Thyroid gland (tissue), 4 donors: ENCODE measurements at places on chromosomes 4 and X. TPM values are rescaled to one million over a fixed set of nuclear protein-coding genes. Genes with fewer than 3 reads are reported as not detected.
A peak's percentile ranks its signal among the peaks of the same experiment; 100 is the strongest.

- no peaks in the 10 kb centered on the region for H3K36me3 ChIP-seq
- H3K27me3 ChIP-seq = no peaks in the 10 kb centered on the region
- H3K27ac ChIP-seq = no peak overlapping the region
- no peak for DNase-seq
- peaks cover 7% of the 10 kb centered on the region for H3K4me1 ChIP-seq
Measured at GRCh38 chrX:39805022-39805421, 292.7 kb downstream of the BCOR start.

PRPS1 gene
- total RNA-seq = 69.6 TPM

GRCh38 chr4:27198971-27199370 lies 338.3 kb downstream of the STIM2 start:
- no peak overlapping the region for H3K27ac ChIP-seq
- no peak for DNase-seq
- no peaks in the 10 kb centered on the region for H3K4me1 ChIP-seq
- no peaks in the 10 kb centered on the region for H3K27me3 ChIP-seq

DNA sequence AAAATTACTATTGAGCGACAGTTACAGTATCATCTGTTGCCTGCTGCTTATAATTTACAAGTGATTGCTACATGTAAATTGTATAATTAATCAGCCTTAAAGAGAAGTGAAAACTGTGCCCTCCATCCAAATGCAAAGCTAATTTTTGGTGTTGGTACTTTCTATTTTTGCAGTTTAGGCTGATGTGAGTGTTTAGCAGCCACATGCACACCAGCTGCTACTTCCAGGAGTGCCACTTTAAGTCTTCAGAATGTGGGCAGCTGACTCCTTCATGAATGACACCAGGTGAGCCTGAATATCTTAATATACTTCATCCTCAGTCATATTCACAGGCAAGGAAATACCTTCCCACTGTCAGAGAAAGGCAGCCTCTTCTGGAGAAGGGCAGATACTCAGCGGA lies 149.8 kb upstream of the RASGEF1B start:
- H3K36me3 ChIP-seq = no peaks in the 10 kb centered on the region
- no peaks in the 10 kb centered on the region for H3K4me1 ChIP-seq
- no peak for DNase-seq

- no peaks in the 10 kb centered on the region for H3K36me3 ChIP-seq
- H3K4me1 ChIP-seq = no peaks in the 10 kb centered on the region
- H3K4me3 ChIP-seq = no peak overlapping the region
- H3K27me3 ChIP-seq = no peaks in the 10 kb centered on the region
- DNase-seq = no peak
Measured at GRCh38 chr4:17020451-17020850, 122.0 kb upstream of the LDB2 start.

GRCh38 chrX:2485789-2486345 lies 14.9 kb downstream of the DHRSX start:
- no peak overlapping the region for H3K4me3 ChIP-seq
- H3K4me1 ChIP-seq = no peaks in the 10 kb centered on the region
- DNase-seq = no peak

CXorf65 gene
- total RNA-seq = not detected

DNA sequence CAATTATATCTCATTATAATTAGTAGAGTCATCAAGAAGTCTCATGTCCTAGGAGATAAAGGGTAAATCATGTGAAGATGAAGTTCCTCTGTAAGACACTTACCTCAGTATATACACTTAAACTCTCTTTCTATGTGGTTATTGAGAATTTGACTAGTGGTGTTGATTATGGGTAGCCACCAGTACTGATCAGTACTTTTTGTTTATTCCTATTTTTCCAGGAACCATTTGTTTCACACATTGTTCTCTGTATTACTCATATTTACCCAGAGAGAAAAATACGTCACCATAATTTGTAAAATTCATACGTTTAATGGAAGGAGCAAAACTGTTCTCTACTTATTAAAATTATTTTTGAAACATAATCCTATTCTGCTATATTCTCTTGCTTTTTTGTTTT lies 55.8 kb upstream of the PRDM8 start:
- H3K4me1 ChIP-seq = no peaks in the 10 kb centered on the region
- H3K4me3 ChIP-seq = no peak overlapping the region

SLITRK4 gene
- 2.5 TPM for total RNA-seq

- H3K27ac ChIP-seq = no peak overlapping the region
- no peaks in the 10 kb centered on the region for H3K36me3 ChIP-seq
- no peak for DNase-seq
- no peaks in the 10 kb centered on the region for H3K27me3 ChIP-seq
- H3K4me3 ChIP-seq = no peak overlapping the region
Measured at GRCh38 chr4:119652998-119653397, 24.4 kb upstream of the PDE5A start.

DNA sequence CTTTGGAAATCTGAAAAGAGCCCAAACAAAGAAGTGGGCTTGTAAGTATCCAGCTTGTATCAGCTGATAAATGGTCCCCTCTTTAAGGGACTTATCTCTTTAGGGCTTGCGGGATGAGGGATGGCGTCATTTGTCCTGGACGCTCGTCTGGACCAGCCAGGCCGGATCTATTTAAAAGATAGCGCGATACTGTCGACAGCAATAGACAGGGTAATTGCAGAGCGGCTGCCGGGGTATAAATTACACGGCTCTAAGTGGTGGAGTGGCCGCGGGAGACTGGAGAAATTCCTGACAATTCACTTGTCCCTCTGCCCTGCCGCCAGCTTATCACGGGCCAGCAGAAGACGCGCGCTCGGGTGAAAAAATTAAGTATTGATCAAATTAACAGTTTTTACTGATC lies 90.7 kb downstream of the FAM53A start:
- no peak for DNase-seq
- no peak overlapping the region for H3K27ac ChIP-seq
- no peak overlapping the region for H3K4me3 ChIP-seq
- H3K27me3 ChIP-seq = no peaks in the 10 kb centered on the region
- H3K36me3 ChIP-seq = no peaks in the 10 kb centered on the region

- H3K4me1 ChIP-seq = no peaks in the 10 kb centered on the region
- no peaks in the 10 kb centered on the region for H3K27me3 ChIP-seq
- no peak for DNase-seq
- H3K36me3 ChIP-seq = no peaks in the 10 kb centered on the region
Measured at GRCh38 chr4:126850286-126850685, 782.5 kb upstream of the INTU start.

GRCh38 chr4:7781366-7781765 lies 158.3 kb downstream of the AFAP1 start:
- H3K4me1 ChIP-seq = peaks cover 5% of the 10 kb centered on the region
- H3K36me3 ChIP-seq = no peaks in the 10 kb centered on the region
- H3K4me3 ChIP-seq = no peak overlapping the region
- H3K27me3 ChIP-seq = no peaks in the 10 kb centered on the region
- H3K27ac ChIP-seq = no peak overlapping the region

DNA sequence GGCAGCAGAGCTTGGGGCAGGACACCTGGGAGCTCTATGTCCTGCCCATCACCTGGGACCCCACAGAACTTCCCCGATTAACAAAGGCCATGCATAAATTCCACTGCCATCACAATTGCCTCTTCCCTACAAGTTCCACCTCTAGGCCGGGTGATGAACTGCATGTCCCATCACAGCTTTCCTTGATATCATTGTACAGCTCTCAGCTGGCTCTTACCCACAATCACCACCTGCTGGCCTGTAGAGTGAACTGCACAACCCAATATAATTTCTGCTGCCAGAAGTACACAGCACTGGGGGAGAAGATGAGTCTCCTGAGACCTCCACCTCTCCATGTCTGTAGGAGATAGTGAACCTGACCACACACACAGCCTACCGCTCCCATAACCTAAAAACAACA lies 285.0 kb upstream of the AADAT start:
- H3K27me3 ChIP-seq = no peaks in the 10 kb centered on the region
- H3K4me3 ChIP-seq = no peak overlapping the region
- H3K4me1 ChIP-seq = no peaks in the 10 kb centered on the region
- no peak for DNase-seq

- H3K36me3 ChIP-seq = no peaks in the 10 kb centered on the region
- no peaks in the 10 kb centered on the region for H3K4me1 ChIP-seq
- no peak overlapping the region for H3K27ac ChIP-seq
Measured at GRCh38 chr4:21991050-21991449, 42.5 kb upstream of the KCNIP4 start.

GRCh38 chrX:52865343-52865998 lies 2.4 kb downstream of the XAGE3 start:
- no peaks in the 10 kb centered on the region for H3K36me3 ChIP-seq
- H3K4me1 ChIP-seq = no peaks in the 10 kb centered on the region
- H3K4me3 ChIP-seq = no peak overlapping the region
- H3K27me3 ChIP-seq = no peaks in the 10 kb centered on the region
- DNase-seq = no peak

DNA sequence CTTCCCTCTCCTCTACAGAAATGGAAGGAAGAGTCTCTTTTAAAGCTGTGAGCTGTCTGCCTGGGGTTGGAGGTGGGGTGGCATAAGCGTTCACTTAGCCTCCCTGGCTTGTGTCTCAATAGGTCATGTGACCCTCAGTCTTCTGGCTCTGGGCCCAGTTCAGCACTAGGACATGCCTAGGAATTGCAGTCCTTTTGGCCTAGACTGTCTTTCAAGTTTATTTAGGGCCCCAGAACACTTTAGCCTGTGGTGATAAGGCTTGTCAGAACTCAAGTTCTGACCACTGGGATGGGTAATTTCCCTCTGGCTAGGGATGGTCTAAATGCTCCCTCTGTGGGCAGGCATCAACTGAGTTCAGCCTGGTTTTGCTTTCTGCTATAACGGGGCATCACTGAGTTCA lies 34.3 kb upstream of the ARMCX4 start:
- peaks cover 15% of the 10 kb centered on the region for H3K4me1 ChIP-seq
- peak overlapping the region; percentile 70 for H3K27ac ChIP-seq
- no peak for DNase-seq

DNA sequence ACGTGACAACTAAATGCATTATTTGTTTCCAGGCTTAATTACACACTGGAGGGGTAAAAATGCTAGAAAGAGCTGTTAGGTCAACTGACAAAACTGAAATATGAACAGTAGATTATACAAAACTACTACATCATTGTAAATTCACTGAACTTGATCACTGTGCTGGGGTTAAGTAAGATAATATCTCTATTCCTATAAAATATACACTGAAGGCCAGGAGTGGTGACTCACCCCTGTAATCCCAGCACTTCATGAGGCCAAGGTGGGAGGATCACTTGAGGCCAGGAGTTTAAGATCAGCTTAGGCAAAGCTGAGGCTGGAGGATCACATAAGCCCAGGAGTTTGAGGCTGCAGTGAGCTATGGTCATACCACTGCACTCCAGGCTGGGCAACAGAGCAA lies 31.8 kb upstream of the NKX6-1 start:
- no peak overlapping the region for H3K27ac ChIP-seq
- no peak for DNase-seq
- H3K4me1 ChIP-seq = no peaks in the 10 kb centered on the region

DNA sequence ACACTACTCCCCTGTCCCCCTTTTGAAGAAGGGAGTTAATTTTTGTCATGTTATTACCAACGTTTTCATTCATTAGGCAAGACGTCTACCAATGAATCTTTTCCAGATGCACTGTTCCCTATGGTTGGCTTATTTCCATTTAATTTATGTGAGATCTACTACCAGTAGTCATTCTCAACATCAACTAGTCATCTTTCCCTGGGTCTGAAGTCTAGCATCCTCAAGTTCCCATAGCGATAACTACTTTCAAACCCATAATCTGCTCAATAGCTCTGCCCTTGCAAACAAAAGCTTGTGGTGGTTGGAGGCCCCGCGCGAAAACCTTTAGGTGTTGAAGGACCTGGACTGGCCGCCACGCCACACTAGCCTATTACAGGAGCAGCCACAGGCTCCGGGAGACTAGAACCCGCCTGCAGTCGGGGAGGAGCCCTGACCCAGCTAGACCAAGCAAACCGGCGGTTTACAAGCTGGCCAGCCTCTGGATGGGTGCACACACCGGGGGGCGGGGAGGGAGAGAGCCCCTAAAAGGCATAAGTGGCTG lies 746 bp downstream of the PPAT start:
- DNase-seq = peak; percentile 49
- peak overlapping the region; percentile 83 for H3K4me3 ChIP-seq
- H3K36me3 ChIP-seq = no peaks in the 10 kb centered on the region
- H3K4me1 ChIP-seq = no peaks in the 10 kb centered on the region
- H3K27me3 ChIP-seq = no peaks in the 10 kb centered on the region
- H3K27ac ChIP-seq = no peak overlapping the region

- no peaks in the 10 kb centered on the region for H3K4me1 ChIP-seq
- no peak overlapping the region for H3K4me3 ChIP-seq
- no peaks in the 10 kb centered on the region for H3K27me3 ChIP-seq
- H3K27ac ChIP-seq = no peak overlapping the region
- DNase-seq = no peak
Measured at GRCh38 chrX:128622296-128622695, 570.1 kb upstream of the ACTRT1 start.

MYOZ2 gene
- not detected for total RNA-seq

GRCh38 chr4:156584100-156584499 lies 387.5 kb downstream of the PDGFC start:
- H3K4me3 ChIP-seq = no peak overlapping the region
- H3K4me1 ChIP-seq = no peaks in the 10 kb centered on the region
- no peaks in the 10 kb centered on the region for H3K27me3 ChIP-seq
- no peak for DNase-seq
- H3K36me3 ChIP-seq = no peaks in the 10 kb centered on the region
- no peak overlapping the region for H3K27ac ChIP-seq

AKAP14 gene
- not detected for total RNA-seq

RBPJ gene
- 83.3 TPM for total RNA-seq

DNA sequence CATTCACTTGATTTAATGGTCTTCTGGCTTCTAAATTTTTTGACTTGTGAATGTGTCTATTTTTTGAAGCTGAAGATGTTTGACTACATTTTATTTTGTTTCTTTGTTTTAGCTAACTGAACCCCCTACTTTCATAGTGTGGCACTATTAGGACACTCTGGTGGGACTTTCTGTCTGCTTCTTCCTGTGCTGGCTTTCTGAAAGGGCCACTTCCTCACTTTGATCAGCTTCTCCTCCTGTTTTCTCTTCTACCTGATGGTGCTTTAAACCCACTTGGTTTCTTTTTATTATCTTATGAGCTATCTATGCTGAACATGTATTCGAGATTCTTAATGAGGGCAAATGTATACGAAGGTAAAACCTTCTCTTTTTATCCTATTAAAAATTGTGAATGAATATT lies 186.1 kb upstream of the CASK start:
- no peaks in the 10 kb centered on the region for H3K27me3 ChIP-seq
- H3K4me3 ChIP-seq = no peak overlapping the region
- H3K36me3 ChIP-seq = no peaks in the 10 kb centered on the region
- H3K27ac ChIP-seq = no peak overlapping the region
- H3K4me1 ChIP-seq = no peaks in the 10 kb centered on the region

- no peak for DNase-seq
- no peaks in the 10 kb centered on the region for H3K4me1 ChIP-seq
- no peak overlapping the region for H3K27ac ChIP-seq
- H3K4me3 ChIP-seq = no peak overlapping the region
- no peaks in the 10 kb centered on the region for H3K27me3 ChIP-seq
- H3K36me3 ChIP-seq = no peaks in the 10 kb centered on the region
Measured at GRCh38 chrX:46788902-46789301, 30.0 kb upstream of the SLC9A7 start.

- no peak overlapping the region for H3K27ac ChIP-seq
- no peaks in the 10 kb centered on the region for H3K27me3 ChIP-seq
- DNase-seq = peak; percentile 22
- no peaks in the 10 kb centered on the region for H3K36me3 ChIP-seq
- H3K4me1 ChIP-seq = no peaks in the 10 kb centered on the region
- H3K4me3 ChIP-seq = no peak overlapping the region
Measured at GRCh38 chr4:77510367-77510766, 95.3 kb upstream of the CXCL13 start.

FAM184B gene
- total RNA-seq = not detected
